ENCODE measurements at places on chromosomes 3 and 15.

GRCh38 chr3:32177702-32178198 lies 60.7 kb upstream of the CMTM8 start:
- peak; percentile 54 for DNase-seq

GRCh38 chr3:57252404-57252803 lies 24.9 kb downstream of the APPL1 start:
- DNase-seq = no peak

GRCh38 chr3:46640927-46641326 lies 28.6 kb downstream of the FAM240A start:
- DNase-seq = no peak

DNA sequence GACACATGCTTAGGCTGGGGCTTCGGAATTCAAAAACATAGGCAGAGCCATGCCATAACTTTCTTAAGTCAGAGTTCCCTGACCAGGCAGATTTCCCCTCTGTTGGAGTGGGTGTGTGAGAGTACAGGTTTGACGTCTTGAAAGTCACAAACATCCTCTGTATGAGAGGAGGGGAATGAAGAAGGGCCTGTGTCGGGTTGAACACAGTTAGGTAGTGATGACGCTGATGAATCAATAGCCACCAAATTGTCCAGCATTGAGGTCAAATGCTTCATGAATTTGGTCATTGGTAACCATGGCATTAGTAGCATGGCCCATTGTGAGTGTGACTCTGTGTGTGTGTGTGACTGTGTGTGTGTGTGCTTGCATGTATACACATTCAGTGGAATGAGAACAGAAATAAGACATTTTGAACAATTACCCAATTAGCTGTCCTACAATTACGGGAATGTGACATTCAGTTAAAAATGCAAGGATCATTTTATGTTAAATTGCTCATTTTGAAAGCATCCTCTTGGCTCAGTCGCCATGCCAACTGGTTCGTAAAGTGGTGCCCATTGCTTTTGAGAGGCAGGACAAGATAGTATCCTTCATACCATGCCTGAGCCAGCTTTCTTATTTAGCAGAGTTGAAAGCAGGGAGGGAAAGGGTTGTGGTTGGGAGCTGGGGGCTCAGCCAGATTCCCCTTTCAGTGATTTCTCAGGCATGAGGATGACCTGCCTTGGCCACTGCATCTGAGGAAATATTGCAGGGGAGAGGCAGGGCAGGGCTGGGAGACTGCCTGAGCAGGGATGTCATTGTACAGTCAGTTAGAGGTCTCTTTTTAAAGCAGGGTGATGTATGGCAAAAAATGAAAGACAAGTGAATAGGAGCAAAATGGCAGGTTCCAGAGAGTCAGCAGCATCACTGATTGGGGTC lies 35.4 kb downstream of the RBP2 start:
- no peak for DNase-seq

- no peak for DNase-seq
These were observed 198.2 kb downstream of the SSR3 start for GRCh38 chr3:156356537-156357363.

- DNase-seq = no peak
These were observed 1.5 kb upstream of the CYP8B1 start for GRCh38 chr3:42876940-42877720.

DNA sequence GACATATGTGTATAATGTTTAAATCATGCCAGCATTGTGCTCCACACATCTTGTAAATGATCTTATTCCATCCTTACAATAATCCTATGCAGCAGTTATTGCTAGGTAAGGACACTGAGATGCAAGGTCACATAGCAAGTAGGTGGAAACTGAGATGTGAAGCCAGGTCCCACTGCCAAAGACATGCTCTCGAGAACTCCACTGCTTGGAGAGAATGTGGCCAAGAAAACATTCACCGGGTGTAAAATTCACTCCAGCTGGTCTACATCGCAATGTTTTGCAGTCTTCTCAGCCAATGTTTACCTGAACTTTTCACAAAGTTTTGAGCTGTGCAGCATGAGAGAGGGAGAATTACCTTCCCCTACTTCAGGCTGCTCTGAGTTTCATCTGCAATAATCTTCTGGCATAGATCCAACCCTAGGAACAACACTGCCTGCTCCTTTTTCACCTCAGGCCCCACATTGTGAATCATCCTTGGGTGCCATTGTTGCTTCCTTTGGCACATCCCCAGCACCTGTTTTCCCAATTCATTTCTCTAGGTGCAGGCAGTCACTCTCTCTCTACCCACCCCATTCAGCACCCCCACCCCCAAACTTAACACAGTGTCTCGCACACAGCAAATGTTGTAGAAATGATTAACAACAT lies 53.5 kb upstream of the PRTG start:
- no peak for DNase-seq

DNA sequence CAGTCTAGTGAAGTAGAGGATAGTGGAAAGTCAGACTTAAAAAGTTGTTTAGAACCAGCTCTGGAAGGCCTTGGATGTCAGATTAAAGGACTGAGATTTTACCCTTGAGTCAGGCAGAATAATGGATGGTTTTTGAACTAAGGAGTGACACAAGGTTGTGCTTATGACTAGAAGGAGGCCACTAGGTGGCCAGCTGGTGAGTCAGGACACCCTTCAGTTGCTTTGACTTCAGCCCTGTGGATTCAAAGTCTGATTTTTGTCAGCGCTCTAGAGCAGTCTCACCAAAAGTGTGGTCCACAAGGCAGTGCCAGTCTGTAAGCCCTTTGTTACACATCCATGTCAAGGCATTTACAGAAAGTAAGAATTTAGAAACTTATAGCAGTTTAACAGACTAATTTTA lies 3.8 kb upstream of the GABPB1 start:
- peak; percentile 30 for DNase-seq

- no peak for DNase-seq
These were observed 6.0 kb downstream of the FAM43A start for GRCh38 chr3:194691481-194692283.

DNA sequence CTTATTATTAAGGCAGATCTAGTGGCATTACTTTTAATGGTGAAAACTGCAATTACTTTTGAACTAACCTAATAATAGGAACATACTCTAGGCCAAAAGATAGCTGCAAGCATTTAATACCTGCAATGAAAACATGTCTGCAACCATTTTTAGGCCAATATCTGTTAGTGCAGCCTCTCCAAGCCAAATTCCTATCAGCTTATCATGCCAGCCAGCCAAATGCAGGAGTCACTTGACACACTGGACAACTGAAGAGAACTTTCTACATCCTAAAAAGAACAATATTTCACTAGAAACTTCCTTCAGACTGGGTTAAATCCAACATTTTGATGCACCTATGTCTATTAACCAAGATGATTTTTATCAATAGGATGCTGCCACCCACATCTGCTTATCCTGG lies 33.8 kb downstream of the CCDC54 start:
- DNase-seq = peak; percentile 11

DNA sequence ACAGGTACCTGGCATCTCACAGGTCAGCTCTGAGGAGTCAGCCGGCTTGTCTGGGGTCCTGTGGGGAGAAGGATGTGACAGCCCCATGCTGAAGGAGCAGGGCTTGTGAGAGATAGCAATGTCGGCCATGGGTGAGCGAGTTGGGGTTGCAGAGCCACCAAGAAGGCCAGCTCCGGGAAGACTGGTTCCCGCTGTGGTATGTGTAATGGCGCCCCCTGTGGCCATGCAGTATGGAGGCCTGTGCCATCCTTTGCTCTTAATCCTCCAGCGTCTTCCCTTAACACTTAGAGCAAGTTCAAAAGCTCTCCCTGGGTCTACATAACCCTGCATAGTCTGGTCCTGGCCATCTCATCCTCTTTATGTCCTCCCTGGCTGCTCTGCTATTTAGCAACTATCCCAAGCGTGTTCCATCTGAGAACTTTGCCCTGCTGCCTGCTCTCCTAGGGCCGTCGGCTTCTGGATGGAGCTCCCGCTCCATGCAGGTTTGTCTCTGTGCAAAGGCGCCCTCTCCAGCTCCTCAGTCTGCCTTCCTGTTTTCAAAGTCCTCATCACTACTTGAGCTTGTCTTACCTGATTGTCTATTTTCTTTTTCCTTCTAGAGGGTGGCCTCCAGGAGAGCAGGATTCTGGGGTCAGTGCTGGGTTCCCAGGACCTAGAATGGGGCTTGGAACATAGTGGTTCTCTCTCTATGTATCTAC lies 40.8 kb upstream of the IQCF6 start:
- no peak for DNase-seq

DNA sequence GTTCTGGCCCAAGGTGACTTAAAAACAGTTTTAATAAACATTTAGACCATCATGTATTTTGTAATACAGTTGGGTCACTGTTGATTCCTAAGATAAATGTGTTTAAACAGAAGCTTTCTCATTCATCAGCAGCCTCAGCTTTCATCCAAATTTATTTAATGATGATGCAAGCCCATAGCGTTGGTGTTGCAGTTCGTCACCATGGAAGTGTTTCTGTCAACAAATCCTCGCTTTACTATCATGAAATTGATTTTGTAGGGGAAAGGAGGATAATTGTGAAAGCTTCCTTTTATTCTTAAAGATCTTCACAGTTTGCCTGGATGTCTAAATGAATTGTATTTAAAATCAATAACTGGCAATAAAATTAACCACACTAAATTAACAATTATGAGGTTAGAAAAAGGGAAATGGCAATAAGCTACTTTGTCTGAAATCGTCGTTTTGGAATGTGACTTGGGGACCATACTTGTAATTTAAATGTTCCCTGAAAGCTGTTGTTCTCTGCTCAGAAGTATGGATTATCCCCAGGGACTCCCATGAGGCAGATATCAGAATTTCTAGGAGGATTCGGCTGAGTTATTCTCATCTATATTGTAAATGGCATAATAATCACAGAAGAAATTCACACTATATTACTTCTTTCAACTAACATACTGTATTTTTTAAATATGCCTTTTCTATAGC lies 29.0 kb downstream of the CMSS1 start:
- DNase-seq = no peak

DNA sequence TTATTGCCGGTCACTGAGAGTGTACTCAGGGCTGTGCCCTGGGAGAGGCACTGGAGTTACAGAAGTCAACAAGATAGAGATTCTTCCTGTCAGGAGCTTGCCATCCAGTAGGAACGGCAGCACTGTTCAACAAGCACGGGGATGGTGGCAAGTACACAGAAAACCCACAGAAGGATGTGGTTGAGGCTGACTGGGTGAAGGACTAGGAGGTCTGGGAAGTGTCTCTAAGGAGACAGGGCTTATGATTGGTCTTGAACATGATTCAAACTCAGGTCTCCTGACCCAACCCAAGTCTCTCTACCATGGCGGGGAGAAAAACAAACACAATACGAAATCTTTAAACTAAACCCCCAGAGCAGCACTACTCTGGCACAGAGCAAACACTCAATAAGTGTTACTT lies 37.6 kb downstream of the ERICH6 start:
- no peak for DNase-seq

DNA sequence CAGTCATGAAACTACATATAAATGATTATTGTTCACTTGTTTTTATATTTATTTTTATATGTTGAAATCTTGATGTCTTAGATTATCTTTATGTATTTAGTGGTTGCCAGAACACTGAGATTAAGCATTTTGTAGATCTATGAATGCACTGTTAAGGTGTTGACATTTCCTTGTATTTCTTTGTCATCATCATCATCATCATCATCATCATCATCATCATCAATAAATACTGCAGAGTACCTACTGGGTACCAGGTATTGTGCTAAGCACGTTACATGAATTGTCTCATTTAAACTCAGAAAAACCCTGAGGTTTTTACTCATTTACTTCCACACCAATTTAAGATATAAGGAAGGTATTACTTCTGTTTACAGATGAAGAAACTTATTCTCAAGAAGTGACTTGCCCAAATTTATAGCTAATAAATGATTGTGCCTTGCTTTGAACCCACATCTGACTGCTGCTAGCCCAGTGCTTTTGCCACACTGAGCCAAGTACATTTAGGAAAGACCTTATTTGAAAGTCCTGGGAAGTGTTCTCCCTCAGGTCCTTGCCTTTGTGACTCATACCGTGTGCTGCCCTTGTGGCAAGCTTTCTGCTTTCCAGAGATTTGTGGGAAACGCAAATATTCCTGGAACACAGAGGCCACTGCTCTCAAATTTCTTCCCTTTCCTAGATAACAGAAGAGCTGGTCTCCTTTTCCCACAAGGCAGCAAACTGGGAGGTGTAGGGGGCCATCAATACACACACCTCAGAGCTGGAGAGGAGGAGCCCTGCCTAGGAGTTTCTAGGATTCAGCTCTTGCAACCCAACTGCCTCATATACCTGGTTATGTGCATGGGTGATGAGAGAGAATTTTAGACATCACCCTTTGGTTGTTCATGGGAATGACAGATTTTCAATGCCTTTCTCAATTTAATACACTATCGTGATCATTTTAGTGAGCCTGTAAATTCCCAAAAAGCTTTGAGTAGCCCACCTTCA lies 115.4 kb upstream of the C15orf61 start:
- no peak for DNase-seq

GRCh38 chr3:118782755-118783202 lies 251.9 kb downstream of the IGSF11 start:
- no peak for DNase-seq

DNA sequence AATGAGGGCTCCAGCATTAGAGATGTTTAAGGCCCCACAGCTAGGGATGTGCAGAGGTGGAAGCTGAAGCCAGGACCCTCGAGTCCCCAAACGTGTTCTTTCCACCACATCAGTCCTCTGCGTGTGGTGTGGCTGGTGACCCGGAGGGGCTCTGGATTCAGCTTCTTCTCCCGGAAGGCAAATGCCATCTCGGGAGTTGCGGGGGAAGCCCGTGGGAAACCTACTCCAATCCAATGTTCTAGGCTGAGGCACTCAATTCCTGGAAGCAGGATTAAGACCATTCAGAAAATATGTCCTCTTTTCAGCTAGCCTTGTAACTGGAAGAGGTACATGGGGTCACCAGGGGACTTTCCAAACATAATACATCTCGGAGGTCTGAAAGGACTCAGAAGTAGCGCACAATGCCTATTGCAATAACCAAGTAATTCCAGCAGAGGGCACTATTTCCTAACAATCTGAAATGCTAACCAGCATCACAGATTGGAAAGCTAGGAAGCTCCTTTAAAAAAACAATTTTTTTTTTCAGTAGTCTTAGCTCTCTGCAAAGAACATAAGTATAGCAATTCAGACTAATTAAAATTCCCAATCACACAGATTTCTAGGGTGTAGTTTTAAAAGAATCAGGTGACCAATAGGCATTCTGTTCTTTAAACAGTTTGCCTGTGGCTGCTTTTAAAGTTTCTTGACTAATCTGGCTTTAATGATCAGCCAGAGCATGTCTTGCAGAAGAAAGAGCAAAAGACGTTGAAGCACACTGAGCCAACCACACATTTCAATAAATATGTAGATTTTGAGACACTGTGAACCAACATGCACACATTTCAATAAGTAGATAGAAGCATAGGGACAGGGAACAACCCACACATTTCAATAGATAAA lies 36.1 kb downstream of the BNC1 start:
- peak; percentile 67 for DNase-seq

DNA sequence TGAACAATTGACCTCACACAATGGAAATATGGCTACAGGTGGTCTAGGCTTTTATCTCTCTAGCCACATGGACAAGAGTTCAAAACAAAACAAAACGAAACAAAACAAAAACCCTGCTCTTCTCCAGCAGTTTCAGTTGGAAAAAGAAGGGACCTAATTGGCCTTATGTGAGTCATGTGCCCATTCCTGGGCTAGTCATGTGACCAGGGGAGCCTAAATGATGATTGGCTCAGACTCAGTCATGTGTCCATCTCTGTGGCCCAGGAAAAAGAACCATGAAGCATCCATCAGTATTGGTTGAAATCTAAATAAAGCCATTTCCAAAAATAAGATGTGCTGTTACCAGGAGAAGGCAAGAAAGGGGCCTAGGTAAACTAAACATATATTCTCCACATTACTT lies 96.8 kb downstream of the ANXA2 start:
- DNase-seq = no peak

GRCh38 chr3:9951962-9952805 lies at the start of gene PRRT3:
TSS of gene PRRT3 (minus strand) at chr3:9952408. CDS start at chr3:9950115, 2,293 bp downstream.
- no peak for DNase-seq

- DNase-seq = no peak
These were observed 83.9 kb downstream of the ZMAT3 start for GRCh38 chr3:178987745-178988144.

All from hematopoietic multipotent progenitor cell treated with erythropoietin and hydrocortisone succinate and interleukin-3 and kit ligand, for 15 days (in vitro differentiated cells).